NCI-H460 (cell line): ENCODE measurements at places on chromosomes 7 and 10. TPM values are rescaled to one million over a fixed set of nuclear protein-coding genes. Genes with fewer than 3 reads are reported as not detected.

Gene OPALIN
- not detected in 2 replicates for total RNA-seq

Gene METTL27
- total RNA-seq: 4.3 and 5.1 TPM in 2 replicates

Gene NEURL1
- total RNA-seq: 0.14 TPM in 1 of 2 replicates, not detected in the other

Gene CUZD1
- total RNA-seq: 1.6 and 2.2 TPM in 2 replicates

Gene SPDYE8
- 0.46 and 0.52 TPM in 2 replicates for total RNA-seq

Gene MARVELD1
- total RNA-seq: 20.1 and 23.1 TPM in 2 replicates

Gene CALY
- total RNA-seq: 0.20 TPM in 1 of 2 replicates, not detected in the other

Gene SCART1
- total RNA-seq: 0.92 and 1.2 TPM in 2 replicates

Gene MPP7
- 0.20 and 0.38 TPM in 2 replicates for total RNA-seq

- DNase-seq: no peak
These were observed 47.1 kb upstream of the TMEM72 start for GRCh38 chr10:44864051-44864450.

DNA sequence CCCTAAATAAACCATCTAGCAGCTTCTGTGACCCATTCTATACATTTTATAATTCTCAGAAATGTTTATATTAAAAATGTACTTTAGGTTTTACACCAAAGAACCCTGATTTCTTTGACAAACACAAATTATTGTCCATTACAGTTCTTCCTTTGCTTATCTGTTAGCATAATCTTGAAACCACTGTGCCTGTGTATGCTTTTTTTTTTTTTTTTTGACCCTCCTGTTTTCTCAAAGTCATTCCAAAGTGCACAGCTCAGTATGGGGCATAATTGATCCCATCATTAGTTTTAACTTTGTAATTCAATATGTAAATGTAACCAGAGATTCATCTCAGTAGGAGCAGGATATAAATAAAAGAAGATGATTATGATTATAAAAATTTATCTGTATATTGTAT is 229.3 kb downstream of the DGKB start:
- no peak for DNase-seq

DNA sequence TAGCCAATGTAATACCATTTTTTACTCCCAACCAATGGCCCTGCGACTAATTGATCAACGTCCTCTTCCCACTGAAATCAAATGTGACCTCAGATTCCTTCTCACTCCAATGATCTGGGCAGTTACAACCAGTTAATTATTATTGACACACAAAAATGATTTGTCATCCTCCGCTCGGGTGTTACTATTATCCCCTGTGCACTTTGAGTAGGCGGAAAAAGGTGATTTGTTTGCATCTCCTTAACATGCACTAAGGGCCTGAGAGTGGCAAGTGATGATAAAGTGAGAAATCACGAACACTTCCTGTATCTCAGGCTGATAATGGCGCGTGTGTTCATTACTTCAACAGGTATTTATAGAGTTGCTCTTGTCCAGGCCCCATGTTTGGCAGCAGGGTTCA is 40.9 kb upstream of the PNLIP start:
- no peak for DNase-seq

GRCh38 chr7:36881233-36881874 is 157.1 kb upstream of the AOAH start:
- DNase-seq: no peak

GRCh38 chr7:66664590-66665293 is 36.1 kb downstream of the KCTD7 start:
- DNase-seq: no peak

DNA sequence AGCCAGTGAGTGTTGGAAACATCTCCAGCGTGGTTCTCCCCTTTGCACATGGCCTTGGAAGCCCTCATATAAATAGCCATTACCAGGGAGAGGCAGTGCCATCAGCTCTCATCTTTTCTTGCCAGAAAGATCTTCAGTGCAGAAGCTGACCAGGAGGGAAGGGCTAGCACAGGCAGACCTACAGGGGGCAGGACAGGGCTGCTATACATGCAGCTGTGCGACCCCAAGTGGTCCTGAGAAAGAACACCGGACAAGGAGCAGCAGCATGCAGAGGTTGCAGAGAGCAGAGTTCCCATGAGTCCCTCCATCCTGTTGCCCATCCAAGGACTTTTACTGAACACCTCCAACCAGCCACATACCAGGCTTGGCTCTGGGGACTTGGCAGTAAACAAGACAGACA is 17.1 kb downstream of the GRID1 start:
- no peak for DNase-seq

GRCh38 chr7:84248267-84248666 is 53.7 kb upstream of the SEMA3A start:
- DNase-seq: no peak

DNA sequence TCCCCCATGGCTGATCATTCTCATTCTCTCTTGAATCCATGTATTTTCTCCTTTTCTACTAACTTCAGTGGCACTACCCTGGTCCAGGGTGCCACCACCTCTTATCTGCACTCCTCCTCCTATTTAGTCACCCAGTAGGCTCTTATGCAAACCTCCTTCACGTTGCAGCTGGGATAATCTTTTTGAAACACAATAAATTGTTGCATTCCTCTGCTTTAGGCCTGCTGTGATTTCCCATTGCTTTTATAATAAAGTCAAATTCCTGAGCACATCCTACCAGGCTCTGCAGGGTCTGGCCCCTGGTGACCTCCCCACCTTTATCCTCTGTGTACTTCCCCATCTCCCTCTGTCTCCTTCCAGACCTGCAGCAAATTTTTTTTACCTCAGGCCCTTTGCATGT is 112.7 kb upstream of the KIAA1217 start:
- no peak for DNase-seq

GRCh38 chr10:62961951-62962523 is 145.9 kb upstream of the EGR2 start:
- no peak for DNase-seq

DNA sequence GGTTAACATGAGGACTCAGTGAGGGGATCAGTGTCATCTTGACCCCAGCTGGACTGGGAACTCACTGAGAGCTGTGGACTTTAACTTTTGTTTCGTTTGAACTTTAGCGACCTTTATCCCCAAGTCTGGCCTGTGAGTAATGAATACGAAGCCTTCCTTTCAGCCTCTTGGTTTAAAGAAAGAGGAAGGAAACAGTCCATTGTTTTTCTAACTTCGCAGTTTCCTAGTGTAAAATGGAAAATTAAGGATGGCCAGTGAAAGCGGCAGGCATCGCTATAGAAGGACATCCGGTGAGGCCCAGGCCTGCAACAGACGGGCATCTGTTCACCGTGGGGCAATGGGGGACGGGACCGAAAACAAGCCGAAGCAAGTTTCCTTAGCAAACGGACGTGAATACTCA is 44.1 kb upstream of the ADO start:
- no peak for DNase-seq
